ENCODE measurements at places on chromosomes 3 and 15.

DNA sequence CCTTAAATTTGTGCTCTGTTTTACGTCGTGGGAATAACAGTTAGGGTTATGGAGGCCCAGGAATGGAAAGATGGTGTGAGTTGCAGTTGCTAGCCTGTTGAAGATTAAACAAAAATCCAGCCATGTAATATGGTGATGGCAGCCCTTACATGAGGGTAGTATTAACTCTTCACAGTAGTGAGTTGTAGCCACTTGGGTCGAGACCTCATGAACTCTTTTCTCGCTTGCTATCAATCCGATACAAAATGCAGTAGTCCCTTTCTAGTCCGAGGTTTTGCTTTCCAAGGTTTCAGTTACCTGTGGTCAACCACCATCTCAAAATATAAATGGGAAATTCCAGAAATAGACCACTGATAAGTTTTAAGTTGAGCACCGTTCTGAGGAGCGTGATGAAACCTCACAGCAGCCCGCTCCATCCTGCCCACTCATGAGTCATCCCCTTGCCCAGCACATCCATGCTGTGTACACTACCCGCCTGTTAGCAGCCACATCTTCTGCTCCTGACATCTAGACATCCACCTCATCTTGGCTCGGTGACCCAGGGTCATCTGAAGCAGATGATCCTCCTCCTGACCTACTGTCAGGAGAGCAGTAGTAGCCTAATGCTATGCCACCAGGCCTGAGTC is 177.9 kb downstream of the CDIN1 start:
- DNase-seq, result no peak
- H3K4me1 ChIP-seq, result no peaks in the 10 kb centered on the region
- no peaks in the 10 kb centered on the region for H3K27me3 ChIP-seq
- H3K4me3 ChIP-seq, result no peak overlapping the region
- no peaks in the 10 kb centered on the region for H3K36me3 ChIP-seq

DNA sequence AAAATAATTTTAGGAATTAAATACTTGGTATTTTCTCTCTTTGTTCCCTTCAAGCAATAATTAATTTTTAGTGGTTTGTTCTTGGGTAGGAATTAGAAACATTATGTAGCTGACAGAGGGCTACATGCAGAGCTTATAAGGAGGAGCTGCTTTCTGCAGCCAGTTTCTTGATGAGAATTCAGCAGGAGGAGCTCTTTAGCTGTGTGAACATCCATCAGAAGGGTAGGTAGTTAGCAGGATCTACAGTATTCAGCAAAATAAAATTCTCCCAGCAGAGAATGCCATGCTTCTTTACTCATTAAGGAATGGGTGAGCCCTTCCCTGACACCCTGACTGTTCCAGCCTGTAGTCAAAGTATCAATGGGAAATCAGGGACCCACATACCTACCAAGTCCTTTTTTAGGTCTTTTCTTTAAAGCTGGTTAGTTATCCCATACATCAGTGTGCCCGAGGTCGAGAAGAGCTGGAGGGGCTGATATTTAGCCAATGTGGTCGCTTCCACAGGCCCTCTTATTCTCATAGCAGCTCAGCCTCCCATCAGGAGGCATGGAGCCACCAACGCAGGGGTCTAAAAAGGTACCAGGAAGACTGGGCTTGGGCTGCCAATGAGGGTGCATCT is 54.0 kb downstream of the KCNAB1 start:
- DNase-seq, result no peak
- H3K27me3 ChIP-seq, result no peaks in the 10 kb centered on the region
- no peaks in the 10 kb centered on the region for H3K36me3 ChIP-seq
- no peaks in the 10 kb centered on the region for H3K4me1 ChIP-seq

DNA sequence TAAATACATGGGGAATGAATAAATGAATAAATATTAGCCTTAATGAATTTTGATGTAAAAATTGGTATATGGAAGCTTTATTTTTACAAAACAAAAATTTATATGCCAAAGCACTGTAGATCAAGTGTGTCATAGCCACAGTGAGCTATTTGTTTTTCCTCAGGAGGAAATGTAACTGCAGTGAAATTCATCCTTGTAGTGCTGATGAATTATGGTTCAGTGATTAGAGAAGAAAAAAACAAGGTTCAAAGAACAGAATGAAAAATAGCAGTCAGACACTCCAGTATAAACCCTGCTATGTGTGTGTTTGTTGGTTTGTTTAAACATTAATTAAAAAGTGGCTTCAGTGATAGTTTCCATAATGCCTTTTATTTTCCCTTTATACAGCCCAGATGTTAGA is 228.0 kb upstream of the GPR149 start:
- no peaks in the 10 kb centered on the region for H3K4me1 ChIP-seq
- H3K27ac ChIP-seq, result no peak overlapping the region
- H3K36me3 ChIP-seq, result no peaks in the 10 kb centered on the region
- no peak for DNase-seq

DNA sequence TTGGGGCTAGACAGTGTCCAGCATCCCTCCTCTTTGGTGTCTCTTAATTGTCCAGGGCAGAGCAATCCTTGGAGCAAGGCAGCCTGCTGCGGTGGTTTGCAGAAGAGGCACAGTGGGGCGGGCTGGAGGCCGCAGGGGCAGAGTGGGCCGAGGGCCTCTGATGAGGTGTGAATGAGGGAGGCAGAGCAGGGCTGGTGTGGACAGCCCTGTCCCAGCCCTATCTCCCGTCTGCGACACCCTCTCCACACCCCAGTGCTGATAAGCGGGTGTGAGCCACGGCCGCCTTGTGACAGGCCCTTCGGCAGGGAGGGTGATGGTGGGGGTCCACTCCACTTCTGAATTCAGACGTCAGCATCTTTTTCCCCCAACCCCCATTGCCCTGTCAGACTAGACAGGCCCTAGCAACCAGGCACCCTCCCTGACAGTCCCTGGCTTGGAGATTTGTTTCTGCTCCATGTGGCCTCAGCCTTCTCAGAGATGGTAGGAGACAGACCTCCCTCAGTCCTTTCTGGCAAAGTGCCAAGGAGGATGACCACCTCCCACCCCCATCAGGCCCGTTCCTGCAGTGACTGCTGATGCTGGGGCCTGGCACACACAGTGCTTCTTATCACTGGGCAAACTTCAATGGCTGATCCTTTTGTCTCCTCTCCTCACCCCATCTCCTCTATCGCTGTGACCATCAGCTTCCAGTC is 37.3 kb downstream of the EXOG start:
- H3K4me3 ChIP-seq, result no peak overlapping the region
- no peak overlapping the region for H3K27ac ChIP-seq
- no peaks in the 10 kb centered on the region for H3K36me3 ChIP-seq
- DNase-seq, result no peak
- no peaks in the 10 kb centered on the region for H3K27me3 ChIP-seq

DNA sequence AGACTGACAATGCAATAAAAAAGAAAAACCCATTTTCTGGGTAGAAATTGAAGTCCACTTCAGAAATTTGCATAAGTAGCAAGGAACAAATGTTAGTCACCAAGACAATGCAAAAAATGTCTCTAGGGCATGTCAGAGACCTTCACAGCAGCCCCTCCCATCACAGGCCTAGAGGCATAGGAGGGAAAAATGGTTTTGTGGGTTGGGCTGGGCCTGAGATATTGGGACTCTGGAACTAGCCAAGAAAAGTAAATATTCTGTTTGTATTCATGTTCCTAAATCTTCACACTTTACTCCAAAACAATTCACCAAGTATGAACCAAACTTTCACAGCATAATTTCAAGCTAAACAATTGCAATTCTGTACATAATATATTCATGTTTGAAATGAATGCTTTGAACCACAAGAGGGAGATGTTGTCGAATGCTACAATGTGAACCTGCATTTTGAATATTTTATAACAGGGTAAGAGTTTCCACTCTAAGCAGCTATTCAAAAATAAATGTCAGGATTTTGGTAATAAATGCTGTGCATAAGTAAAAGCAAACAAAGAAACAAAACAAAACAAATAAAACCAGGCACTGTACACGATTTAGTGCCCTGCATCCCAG is 429.2 kb downstream of the OTOL1 start:
- no peak overlapping the region for H3K27ac ChIP-seq
- H3K36me3 ChIP-seq, result no peaks in the 10 kb centered on the region
- H3K27me3 ChIP-seq, result no peaks in the 10 kb centered on the region
- H3K4me3 ChIP-seq, result no peak overlapping the region
- no peaks in the 10 kb centered on the region for H3K4me1 ChIP-seq
- DNase-seq, result no peak

- H3K36me3 ChIP-seq, result no peaks in the 10 kb centered on the region
- H3K4me3 ChIP-seq, result no peak overlapping the region
- peaks cover 5% of the 10 kb centered on the region for H3K4me1 ChIP-seq
- no peaks in the 10 kb centered on the region for H3K27me3 ChIP-seq
Measured at GRCh38 chr15:69128667-69129311, 31.6 kb upstream of the GLCE start.

DNA sequence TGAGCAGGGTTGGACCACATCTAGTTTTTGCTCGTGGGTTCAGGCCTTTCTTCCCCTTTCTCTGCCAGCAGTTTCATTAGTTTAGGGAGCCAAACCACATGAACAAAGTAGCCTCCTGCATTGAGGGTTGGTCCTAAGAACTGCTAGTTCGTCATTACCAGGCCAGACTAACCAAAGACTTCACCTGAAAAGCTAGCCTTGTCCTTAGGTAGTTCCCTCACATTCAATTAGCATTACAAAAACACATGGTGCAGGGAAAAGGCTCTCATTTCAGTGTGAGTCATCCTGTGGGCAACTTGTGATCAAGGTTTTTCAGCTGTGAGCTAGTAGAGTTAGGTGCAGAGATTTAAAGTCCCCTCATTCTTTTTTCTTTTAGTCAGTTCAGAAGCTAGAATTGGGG is 279.3 kb upstream of the CTNNB1 start:
- no peak overlapping the region for H3K27ac ChIP-seq
- no peak for DNase-seq
- no peaks in the 10 kb centered on the region for H3K36me3 ChIP-seq

GRCh38 chr15:47577000-47577399 is 140.3 kb upstream of the SEMA6D start:
- H3K4me1 ChIP-seq, result no peaks in the 10 kb centered on the region
- H3K27ac ChIP-seq, result no peak overlapping the region
- H3K4me3 ChIP-seq, result no peak overlapping the region
- DNase-seq, result no peak
- no peaks in the 10 kb centered on the region for H3K27me3 ChIP-seq
- H3K36me3 ChIP-seq, result no peaks in the 10 kb centered on the region

DNA sequence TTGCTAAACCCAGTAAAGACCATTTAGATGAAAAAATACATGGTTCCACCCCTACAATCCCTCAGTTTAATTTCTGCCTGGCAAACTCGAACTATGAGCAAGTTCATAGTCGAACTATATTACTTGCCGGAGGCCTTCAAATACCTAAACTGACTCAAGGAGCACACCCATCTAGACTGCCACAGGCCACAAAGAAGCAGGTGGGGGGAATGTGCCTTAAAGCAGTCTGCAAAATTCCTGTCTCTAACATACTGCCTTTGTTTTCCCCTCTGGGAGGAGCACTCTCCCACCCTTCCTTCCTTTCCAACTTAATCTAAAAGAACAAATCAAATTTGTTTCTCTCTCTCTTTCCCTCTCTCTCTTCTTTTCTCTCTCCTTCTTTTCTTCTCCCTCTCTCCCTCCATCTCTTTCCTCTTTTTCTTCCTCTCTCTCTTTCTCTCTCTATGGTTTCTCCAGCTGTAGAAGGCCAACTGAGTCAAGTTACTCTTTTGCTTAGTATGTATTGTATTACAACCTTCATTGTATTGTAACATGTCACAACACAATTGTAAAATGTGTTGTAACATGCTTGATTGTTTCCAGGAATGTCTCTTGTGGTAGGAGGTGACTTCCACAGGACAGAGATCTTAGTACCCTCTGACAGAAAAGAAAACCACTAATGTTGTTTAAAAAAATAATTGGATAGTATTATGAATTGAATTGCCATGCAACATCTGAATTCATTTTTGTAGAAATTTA is 496.3 kb downstream of the ROBO2 start:
- H3K36me3 ChIP-seq, result no peaks in the 10 kb centered on the region
- H3K4me3 ChIP-seq, result no peak overlapping the region
- no peak for DNase-seq
- no peak overlapping the region for H3K27ac ChIP-seq
- H3K27me3 ChIP-seq, result no peaks in the 10 kb centered on the region
- H3K4me1 ChIP-seq, result no peaks in the 10 kb centered on the region

DNA sequence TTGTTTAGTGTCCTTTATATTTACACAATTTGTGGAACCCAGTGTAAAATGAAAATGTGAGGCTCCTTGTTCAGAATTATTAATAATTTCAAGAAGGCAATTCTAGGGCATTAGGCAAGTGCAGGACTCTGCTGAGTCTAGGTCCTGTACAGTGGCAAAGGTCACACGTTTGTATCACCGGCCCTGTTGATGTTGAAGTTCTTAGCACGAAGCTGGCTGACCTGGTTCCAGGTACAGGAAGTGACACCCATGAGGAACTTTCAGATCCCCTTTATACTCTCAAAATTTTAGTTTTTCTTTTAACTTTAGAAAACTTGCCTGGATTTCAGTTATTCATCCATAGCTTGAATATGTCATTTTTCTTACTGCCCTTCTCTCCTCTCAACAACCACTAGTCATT is 349.4 kb downstream of the CNTN6 start:
- no peak for DNase-seq
- H3K27me3 ChIP-seq, result no peaks in the 10 kb centered on the region
- H3K4me3 ChIP-seq, result no peak overlapping the region
- no peaks in the 10 kb centered on the region for H3K4me1 ChIP-seq
- H3K27ac ChIP-seq, result no peak overlapping the region
- H3K36me3 ChIP-seq, result no peaks in the 10 kb centered on the region

DNA sequence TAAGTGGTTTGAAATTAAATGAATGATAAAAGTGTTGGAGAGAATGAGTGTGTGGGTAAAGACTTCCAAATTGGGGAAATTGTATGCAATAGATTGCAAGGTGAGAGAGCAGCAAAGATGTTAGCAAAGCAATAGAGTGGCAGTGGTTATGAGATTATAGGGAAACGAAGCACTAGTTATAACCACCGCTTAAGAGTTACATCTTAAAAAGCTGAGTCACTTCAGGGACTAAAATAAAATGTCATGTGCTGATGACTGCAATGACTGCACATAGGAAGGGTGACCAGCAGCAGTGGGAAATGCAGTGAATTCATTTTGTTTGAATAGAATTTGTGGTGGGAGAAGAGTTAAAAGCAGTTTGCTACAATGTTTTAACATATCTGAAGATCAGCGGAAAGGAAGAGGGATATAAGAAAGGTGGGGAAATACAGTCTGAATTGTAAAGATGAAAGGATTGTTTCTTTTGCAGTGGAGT is 127.3 kb downstream of the RAP2B start:
- no peak overlapping the region for H3K4me3 ChIP-seq
- no peaks in the 10 kb centered on the region for H3K36me3 ChIP-seq
- no peak for DNase-seq
- H3K27ac ChIP-seq, result no peak overlapping the region
- H3K27me3 ChIP-seq, result no peaks in the 10 kb centered on the region

- peak overlapping the region; percentile 82 for H3K27ac ChIP-seq
- DNase-seq, result peak; percentile 50
- no peaks in the 10 kb centered on the region for H3K36me3 ChIP-seq
- H3K4me1 ChIP-seq, result no peaks in the 10 kb centered on the region
- H3K4me3 ChIP-seq, result peak overlapping the region; percentile 53
Measured at GRCh38 chr3:115099134-115099985, 47.7 kb downstream of the ZBTB20 start.

- H3K27ac ChIP-seq, result no peak overlapping the region
- H3K27me3 ChIP-seq, result no peaks in the 10 kb centered on the region
- no peak for DNase-seq
- H3K4me3 ChIP-seq, result no peak overlapping the region
- H3K36me3 ChIP-seq, result no peaks in the 10 kb centered on the region
- H3K4me1 ChIP-seq, result no peaks in the 10 kb centered on the region
Measured at GRCh38 chr3:10623578-10624275, 118.3 kb upstream of the ATP2B2 start.

All from small intestine (tissue), 16 donors.